Stimulated activated CD8-positive, alpha-beta memory T cell treated with anti-CD3 and anti-CD28 coated beads, Interleukin-4, amount 100 ng/mL, for 4 hours (primary cell): ENCODE measurements at places on chromosomes 6 and 20.

- no peak for DNase-seq
Observed at GRCh38 chr6:122677406-122677805, 67.2 kb downstream of the PKIB start.

- no peak for DNase-seq
Observed at GRCh38 chr6:133447924-133448323, 206.8 kb downstream of the EYA4 start.

DNA sequence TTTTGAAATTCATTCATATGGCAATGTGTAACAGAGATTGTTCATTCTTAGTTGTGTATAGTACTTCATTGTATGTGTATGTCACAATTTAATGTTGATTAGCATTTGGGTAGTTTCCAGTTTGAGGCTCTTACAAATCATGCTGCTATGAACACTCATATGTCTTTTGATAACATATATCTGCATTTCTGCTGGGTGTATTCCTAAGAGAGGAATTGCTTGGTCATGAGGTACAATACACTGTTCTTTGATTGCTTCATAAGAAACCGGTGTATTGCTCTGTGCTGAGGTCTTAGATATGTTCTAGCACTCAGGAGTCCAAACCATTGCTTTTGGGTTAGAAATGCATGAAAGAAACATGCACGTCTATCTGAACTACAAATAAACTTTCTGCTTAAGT is 492.9 kb upstream of the JAG1 start:
- DNase-seq, result no peak

DNA sequence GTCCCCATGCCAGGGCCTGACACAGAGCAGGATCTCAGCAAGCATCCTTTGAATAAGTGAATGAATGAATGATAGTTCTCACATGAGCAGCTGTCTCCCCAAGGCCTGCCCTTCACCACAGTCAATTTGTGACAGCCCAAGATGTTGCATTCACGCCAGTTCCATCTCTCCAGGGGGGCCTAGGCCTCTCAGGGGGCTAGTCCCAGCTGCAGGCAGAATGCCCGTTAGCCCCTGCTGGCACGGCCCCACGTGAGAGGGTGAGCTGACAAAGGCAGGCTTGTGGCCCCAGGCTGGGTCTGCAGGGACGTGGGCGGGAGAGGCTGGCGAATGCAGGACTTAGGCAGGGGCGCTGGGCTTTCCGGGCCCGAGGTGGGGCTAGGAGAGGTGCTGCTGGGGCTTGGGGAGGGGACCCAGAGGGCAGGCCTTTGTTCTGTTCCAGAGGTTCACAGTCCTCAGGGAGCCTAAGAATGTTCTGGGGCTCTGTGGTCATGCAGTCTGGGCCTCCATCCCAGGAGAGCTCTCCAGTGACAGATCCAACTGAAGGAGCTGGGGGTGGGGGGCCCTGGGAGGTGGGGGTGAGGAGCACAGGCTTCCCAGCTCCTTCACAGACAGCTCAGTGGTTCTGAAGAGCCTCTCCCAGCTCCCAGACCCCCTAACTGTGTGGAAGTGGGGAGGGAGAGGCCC is 30.5 kb upstream of the TLDC2 start:
- no peak for DNase-seq

DNA sequence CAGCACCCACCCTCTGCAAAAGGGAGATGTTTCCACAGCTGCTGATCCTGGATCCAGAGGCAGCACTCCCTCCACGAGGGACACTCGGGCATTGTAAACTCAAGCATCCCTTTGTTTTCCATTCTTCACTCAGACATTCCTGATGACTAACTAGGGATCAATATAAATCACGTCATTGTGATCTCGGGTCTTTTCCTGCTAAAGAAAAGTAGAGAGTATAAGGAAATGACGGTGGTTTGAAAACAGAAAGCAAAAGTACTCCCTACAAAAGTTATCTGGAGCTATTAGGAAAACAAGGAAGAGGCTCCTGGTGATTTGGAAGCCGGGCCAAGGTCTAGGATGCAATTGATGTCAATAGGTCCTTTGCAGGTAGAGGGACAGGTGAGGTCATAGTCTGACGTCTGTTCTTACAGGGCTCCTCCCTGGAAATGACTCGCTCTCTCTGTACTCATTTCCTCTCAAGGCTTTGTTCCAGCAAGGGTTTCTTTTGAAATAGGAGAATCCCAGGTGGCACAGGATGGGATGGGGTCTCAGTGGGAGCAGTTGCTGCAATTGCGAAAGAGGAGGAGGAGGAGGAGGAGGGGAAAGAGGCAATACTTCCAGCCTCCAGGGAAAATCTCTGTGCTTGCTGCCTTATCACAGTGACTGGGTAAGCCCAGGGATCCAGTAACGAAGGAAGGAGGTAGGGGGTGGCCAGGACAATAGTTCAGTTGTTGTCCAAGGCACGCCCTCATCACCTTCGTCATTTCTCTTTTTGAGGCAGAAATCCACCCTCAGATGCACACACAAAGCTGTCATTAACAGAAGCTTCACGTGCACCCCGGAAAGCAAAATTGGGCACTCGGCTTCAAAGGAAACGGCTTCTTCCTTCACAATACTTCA is 222.8 kb downstream of the LY86 start:
- no peak for DNase-seq
